ENCODE measurements at places on chromosomes 16 and 17.

DNA sequence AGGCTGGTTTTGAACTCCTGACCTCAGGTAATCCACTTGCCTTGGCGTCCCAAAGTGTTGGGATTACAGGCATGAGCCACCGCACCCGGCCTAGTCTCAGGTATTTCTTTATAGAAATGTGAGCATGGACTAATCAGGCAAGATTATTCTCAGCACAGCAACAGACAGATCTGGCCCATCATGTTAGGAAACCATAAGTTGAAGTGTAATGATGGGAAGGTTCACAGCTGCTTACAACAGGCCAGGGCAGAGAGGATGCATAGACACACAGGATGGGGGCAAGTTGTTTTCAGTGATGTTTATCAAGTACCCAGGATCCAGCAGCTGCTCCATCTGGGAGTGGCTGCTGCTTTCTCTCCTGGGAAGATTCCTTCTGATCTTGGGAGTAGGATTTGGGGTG lies 16.6 kb upstream of the NOS2 start:
- no peak for DNase-seq

DNA sequence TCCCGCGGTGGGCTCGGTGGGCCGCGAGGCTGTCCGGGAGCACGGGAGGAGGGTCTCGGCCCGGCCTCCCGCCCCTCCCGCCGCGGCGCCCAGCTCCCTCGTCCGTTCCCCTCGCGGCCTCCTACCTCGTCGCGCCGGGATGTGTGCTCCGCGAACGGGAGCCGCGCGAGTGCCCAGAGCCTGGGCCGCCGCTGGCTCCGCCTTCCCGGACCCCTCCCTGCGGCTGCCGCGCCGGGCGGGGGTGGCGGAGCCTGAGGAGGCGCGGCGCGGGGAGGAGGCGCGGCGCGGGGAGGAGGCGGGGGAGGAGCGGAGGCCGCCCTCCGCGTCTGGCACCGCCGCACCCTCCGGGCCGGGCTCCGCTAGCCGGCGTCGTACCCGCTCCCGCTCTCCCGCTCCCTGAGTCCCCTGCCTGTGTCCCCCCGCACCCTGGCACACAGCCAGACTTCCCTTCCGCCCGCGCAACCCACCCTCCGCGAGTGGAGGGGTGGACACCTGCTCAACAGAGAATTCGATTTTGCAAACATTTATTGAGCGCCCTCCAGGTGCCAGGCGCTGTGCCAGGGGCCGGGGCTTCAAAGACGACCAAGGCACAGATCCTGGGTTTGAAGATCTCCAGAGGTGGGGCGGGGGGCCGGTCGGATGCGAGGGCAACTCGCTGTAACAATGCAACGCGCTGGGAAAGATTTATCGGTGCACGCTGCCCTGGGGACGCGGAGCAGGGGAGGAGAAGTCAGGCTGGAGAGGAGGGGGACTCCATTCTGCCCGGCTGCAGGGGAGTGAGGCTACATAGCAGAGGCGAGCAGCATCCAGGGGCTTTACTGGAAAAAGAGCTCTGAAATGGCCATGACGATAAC lies at the start of gene MPP3:
Gene MPP3, minus strand, starts transcription at position 171 of the 854 bp plus-strand sequence. CDS start 1,240 bp downstream, outside the sequence.
- DNase-seq: peak; percentile 97

GRCh38 chr17:73690676-73691075 lies 46.4 kb upstream of the SDK2 start:
- DNase-seq: peak; percentile 64

- DNase-seq: no peak
These were observed 77.7 kb downstream of the AATF start for GRCh38 chr17:37026531-37026869.

DNA sequence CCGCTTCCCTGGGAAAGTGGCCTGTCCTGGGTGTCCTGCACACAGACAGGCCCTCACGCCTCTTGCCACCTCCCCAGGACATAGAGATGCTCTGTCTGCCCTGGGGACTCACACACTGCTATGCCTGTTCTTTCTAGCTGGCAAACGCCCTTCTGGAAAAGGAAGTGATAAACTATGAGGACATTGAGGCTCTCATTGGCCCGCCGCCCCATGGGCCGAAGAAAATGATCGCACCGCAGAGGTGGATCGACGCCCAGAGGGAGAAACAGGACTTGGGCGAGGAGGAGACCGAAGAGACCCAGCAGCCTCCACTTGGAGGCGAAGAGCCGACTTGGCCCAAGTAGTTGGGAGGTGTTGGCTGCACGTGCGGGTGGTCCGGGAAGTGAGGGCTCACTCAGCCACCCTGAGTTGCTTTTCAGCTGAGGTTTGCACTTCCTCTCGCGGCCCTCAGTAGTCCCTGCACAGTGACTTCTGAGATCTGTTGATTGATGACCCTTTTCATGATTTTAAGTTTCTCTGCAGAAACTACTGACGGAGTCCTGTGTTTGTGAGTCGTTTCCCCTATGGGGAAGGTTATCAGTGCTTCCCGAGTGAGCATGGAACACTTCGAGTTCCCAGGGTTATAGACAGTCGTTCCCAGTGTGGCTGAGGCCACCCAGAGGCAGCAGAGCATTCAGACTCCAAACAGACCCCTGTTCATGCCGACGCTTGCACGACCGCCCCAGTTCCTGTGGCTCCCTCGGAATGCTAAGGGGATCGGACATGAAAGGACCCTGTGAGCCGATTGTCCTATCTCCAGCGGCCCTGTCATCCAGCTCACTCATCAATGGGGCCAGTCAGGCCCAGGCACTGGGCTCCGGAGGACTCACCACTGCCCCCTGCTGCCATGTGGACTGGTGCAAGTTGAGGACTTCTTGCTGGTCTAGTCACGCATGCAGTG lies 3.5 kb upstream of the RPL13 start:
- DNase-seq: peak; percentile 82

All from K562 (cell line).